ENCODE measurements at places on chromosomes 13 and 19.

- no peak for DNase-seq
Observed at GRCh38 chr13:33079960-33080359, 63.7 kb downstream of the KL start.

DNA sequence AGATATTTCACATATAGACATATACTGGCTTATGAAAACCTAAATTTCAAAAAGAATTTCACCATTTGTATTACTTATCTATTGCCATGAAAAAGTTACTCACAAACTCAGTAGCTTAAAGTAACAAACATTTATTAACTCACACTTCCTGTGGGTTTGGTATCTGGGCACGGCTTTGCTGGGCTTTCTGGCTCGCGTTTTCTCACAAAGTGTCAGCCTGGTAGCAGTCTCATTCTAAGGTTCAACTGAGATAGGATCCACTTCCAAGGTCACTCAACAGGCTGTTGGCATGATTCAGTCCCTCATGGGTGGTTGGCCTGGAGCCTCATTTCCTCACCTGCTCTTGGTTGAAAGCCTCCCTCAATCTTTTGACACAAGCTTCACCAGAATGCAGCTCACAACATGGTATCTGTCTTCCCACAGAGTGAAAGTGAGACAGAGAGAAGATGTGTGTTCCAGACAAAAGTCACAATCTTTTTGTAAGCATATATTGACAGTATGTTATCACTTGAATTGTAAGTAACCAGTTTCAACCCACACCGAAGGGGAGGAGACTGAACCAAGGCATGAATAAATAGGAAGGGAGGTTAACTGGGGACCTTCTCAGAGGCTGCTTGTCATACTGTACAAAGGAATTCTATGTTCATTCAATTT is 1065.8 kb upstream of the SPRY2 start:
- DNase-seq: no peak

- peak; percentile 6 for DNase-seq
Observed at GRCh38 chr13:31870511-31870910, 131.2 kb downstream of the RXFP2 start.

- DNase-seq: peak; percentile 34
Observed at GRCh38 chr13:34412817-34413375, 529.2 kb upstream of the NBEA start.

GRCh38 chr19:52660981-52661380 is 22.8 kb upstream of the ZNF83 start:
- peak; percentile 73 for DNase-seq

All from EL (cell line).